ENCODE measurements at places on chromosomes 12 and 14.

- DNase-seq, result no peak
These were observed 40.9 kb downstream of the TSHR start for GRCh38 chr14:80996049-80996901.

- no peak for DNase-seq
These were observed 35.1 kb upstream of the PPP2R5C start for GRCh38 chr14:101726295-101726953.

DNA sequence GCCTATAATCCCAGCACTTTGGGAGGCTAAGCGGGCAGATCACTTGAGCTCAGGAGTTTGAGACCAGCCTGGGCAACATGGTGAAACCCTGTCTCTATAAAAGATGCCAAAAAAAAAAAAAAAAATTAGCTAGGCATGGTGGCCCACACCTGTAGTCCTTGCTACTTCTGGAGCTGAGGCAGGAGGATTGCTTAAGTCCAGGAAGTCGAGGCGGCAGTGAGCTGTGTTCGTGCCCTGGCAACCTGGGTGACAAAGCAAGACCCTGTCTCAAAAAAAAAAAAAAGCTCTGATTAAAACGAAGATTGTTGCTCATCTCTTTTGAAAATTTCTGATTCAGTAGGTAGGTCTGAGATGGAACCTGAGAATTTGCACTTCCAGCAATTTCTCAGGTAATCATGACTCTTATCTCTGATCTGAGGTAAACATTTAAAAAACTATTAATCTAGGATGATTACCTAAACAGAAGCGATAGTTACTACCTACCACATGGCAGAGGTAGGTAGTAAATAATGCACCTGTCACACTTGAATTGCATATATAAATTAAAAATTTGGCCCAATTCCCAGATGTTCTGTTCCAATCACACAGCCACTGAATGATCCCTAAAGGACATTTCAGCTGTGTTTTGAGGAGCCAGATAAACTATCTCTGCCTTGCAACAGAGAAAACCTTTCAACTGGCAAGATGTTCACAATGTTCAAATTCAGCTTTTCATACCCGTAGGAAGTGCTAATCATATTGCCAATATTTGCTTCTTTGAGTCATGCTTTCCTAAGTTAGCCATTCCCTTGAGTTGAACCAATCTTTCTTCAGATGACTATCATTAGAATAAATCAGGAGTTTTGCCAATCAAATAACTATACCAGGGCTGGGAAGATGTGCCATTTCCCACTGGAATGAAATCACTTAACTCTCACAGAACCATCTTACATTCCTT, 4.2 kb upstream of the TEP1 start:
- DNase-seq, result no peak

GRCh38 chr12:96329545-96329944, 70.7 kb downstream of the CDK17 start:
- no peak for DNase-seq

DNA sequence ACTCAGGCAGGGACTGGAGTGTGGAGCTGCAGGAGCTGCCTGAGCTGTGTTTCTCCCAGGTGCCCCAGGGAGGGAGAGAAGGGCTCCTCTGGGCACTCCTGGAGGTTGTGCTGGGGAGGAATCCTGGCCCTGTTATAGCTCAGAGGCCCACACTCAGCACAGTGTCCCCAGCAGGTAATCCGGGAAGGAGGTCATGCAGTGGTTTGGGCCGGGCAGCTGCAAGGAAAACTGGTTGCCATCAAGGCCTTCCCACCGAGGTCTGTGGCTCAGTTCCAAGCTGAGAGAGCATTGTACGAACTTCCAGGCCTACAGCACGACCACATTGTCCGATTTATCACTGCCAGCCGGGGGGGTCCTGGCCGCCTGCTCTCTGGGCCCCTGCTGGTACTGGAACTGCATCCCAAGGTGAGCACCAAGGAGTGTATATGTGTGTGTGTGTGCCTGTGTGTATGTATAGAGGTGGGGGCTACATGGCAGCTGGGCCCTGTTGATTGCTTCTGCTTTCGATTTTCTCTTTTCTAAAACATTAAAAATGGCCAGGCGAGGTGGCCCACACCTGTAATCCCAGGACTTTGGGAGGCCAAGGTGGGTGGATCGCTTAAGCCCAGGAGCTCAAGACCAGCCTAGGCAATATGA, 2.0 kb downstream of the AMHR2 start:
- DNase-seq, result no peak

GRCh38 chr12:133080026-133080367, 726 bp upstream of the ZNF140 start:
- DNase-seq, result peak; percentile 96

DNA sequence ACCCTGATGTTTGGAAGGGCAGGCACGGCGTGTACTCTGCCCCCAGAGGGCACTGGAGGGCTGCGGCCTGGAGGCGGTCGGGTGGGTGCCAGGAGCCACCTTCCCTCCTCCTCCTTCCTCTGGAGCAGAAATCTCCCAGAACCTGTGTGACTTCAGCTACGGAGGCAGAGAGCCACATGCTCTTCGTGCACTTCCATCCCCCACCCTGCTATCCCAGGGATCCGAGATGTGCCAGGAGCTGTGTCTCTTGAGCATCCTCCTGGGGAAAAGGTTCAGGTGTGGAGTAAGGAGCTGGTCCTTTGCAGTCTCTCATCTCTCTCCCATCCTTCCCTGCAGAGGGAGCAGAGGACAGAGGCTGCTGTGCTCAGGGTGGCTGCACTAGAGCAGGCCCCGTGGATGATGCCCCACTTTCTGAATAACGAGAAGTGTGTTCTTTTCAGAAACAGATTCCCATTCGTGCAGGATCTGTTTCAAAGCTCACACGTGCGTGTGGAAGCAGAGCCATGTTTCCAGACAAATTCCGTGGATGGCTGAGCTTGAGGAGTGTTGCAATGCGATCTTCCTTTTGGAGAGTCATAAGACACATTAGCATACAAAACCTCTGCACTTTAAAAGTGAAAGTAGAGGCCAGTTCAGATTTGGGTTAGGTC, 162.9 kb downstream of the ADGRD1 start:
- DNase-seq, result no peak

DNA sequence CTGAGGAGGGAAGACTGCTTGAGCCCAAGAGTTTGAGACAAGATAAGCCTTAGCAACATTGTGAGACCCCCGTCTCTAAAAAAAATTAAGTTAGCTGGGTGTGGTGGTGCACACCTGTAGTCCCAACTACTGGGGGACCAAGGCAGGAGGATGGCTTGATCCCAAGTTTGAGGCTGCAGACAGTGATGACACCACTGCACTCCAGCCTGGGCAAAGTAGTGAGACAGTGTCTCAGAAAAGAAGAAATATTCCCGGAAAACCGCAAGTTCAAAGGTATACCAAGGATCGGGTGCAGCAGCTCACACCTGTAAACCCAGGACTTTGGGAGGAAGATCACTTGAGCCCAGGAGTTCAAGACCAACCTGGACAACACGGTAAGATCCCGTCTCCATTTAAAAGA, 5.8 kb downstream of the PTGES3 start:
- DNase-seq, result no peak

GRCh38 chr12:86711731-86712130, 455.5 kb upstream of the MGAT4C start:
- DNase-seq, result no peak

DNA sequence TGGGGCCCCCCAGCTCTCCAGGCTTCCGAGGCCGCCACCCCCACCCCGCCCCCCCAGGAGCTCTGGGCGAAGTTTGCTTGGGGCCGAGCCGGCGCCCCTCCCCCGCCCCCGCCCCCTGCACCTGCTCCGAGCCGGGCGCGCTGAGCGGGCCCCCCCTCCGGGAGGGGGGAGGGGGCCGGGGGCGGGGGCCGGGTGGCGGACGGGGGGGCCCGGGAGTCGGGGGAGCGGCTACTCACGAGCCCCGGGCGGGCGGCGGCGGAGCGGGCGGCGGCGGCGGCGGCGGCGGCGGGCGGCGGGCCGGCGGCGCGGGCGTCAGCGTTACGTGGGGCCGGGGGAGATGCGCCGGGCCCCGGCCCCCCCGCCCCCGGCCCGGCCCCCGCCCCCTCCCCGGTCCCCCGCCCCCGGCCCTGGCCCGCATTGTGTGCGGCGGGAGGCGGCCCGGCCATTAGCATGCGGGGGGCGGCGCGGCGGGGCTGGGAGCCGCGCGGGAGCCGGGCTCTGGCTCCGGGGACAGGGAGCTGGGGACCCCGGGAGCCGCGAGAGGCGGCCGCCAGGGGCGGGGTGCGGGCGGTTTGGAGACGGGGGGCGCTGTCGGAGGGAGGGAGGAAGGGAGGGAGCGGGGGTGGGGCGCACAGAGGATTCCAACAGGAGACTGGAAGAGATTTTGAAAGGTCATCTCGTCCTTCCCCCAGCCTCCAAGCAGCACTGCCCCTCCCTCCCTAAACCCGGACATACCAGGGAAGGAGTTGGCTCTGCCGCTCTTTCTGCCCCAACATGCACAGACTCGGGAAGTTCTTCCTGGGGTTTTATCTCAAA, at the start of gene ZNF219:
Gene ZNF219, minus strand, starts transcription at position 580 of the 816 bp plus-strand sequence. CDS start 5,064 bp downstream, outside the sequence.
- DNase-seq, result no peak

- DNase-seq, result no peak
These were observed 158.6 kb upstream of the PARP11 start for GRCh38 chr12:4031703-4032291.

- no peak for DNase-seq
These were observed 911.8 kb downstream of the FSCB start for GRCh38 chr14:43595096-43595772.

DNA sequence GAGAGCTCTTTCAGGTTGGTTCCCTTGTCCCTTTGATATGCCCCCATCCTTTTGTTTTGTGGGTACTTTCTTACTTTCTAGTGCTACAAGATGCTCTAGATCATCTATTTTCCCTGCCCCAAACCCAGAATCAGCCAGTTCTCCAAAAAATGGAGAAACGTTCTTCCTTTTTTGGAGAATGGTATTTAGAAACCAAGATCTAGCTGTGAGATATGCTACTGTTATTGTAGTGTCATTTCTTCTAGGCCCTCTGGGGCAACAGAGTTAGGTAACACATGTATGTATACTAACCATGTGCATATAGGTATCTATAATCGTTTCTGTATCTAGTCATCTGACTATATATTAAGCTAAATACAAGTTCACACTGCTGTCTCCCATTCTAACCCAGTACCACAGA, 6.9 kb upstream of the IGFBP6 start:
- no peak for DNase-seq

DNA sequence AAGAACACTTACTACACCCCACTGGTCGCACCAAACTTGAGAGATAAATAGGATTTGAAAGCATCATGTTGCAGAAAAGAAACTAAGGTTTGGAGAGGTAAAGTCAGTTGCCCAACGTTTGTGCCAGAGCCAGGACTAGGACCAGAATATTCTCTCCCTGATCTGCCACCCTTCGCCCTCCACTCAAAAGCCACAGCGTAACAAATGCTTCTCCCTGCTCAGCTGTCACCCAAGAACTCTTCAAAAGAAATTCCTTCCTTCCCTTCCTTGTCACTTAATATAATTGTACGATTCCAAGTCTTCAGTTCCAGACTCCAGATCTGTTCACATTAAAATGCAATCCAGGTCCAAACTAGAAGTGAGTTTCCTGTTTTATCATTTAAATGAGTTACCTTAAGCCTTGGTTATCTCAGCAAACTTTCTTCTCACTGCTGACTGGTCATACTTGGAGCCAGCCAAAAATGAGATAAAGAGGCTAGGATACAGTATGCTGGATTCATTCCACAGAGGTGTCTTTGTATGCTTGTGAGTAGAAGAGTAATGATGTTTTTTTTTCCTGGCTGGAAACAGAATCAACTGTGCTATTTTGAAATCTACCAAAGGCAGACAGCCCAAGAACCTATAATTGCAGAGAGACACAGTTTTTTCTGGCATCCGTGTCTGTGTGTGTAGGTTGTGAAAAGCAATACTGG, 12.8 kb upstream of the PPFIBP1 start:
- DNase-seq, result no peak

DNA sequence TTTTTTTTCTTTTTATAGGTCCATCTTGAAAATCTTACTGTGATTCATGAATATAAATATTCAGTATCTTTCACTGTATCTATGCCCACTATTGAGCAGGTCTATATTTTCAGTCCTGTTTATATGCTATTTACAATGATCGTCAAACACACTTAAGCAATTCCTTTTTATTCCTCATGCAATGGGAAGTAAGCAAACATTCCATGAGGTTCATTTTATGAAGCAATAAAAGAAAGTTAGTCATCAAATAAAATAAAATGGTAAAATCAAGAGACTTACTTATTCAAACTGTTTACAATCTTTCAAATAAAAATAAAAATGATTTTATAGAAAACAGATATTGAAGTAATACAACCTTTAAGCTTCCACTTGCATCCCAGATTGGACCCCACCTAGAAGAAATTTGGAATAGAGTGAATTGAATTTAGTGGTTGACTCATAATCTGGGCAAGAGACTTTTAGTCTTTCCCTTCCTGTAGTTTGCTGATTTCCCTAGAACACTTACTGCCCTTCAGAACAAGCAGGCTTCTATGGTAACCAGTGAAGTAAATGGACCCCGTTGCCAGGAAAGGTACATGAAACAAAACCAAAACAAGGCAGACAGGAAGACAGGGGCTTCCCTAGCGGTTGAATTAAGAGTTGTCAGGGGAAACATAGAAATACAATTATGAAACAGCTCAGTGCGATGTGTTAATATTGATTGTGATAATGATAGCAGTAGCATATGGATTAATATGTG, 241.0 kb upstream of the ATP2B1 start:
- peak; percentile 52 for DNase-seq

GRCh38 chr12:15427913-15428312, 105.6 kb downstream of the PTPRO start:
- no peak for DNase-seq

DNA sequence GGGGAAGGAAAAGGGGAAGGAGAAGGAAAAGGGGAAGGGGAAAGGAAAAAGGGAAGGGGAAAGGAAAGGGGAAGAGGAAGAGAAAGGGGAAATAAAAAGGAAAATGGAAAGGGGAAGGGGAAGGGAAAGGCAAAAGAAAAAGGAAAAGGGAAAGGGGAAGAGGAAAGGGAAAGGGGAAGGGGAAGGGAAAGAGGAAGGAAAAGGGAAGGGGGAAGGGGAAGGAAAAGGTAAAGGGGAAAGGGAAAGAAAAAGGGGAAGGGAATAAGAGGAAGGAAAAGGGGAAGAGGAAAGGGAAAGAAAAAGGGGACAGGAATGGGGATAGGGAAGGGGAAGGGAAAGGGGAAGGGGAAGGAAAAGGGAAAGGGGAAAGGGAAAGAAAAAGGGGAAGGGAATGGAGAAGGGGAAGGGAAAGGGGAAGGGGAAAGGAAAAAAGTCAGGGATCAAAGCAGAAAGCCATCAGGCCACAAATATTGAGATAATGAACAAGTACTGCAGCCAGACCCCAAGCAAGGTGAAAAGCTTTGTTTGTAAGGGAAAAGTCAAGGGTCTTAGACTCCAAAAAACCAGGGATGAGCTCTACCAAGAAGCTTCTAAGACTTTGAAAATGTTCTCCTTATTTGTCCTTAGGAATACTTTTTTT, 20.0 kb downstream of the DICER1 start:
- no peak for DNase-seq

DNA sequence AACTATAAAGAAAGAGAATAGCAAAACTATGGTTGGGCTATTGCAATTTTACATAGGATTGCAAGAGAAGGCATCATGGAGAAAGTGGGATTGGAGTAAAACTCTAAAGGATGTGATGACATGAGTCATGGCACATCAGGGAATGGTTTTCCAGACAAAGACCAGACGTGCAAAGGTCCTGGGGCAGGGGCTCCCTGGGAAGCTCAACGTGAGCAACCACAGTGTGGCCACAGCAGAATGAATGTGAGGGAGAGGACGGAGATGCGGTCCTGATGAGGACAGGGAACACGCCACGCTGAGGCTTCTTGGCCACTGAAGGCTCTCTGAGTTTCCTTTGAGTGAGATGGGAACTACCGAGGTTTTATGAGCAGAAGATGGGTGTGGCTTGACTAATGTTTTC, 38.2 kb downstream of the FZD10 start:
- DNase-seq, result no peak
